ENCODE measurements at places on chromosomes 16 and 17.

GRCh38 chr17:73208139-73208827, 15.4 kb downstream of the COG1 start:
- DNase-seq, result no peak

GRCh38 chr16:8083560-8083959, 506.8 kb downstream of the TMEM114 start:
- no peak for DNase-seq

- DNase-seq, result no peak
Measured at GRCh38 chr16:9082422-9082821, 9.0 kb upstream of the HAPSTR1 start.

DNA sequence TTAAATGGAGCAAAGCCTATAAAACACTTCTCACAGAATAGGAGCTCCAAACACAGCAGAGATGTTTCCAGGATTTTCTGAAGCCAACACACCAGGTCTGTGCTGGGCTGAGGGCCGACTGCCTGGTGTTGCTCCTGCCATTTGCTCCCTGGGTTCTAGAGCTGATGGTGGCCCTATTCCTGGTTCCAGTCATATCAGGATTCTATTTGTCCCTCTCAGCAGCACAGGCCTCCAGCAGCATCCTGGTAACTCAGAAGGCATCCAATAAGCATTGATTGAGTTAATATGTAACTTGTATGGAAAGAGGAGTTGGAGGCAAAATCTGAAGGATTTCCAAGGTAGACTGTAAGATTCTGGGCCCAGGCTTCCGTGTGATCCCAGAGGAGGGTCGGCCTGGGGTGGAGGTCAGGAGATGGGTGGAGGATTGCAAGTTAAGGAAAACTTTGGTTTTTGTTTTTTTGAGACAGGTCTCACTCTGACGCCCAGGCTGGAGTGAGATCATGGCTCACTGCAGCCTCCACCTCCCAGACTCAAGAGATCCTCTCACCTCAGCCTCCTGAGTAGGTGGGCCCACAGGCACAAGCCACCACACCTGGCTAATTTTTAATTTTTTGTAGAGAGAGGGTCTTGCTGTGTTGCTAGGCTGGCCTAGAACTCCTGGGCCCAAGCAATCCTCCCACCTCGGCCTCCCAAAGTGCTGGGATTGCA, 5.7 kb downstream of the NUPR1 start:
- DNase-seq, result no peak

Measured in CD4-positive, alpha-beta T cell treated with Interleukin-1 beta for 1 hour (primary cell).